ENCODE measurements at places on chromosomes 1 and 21.
A peak's percentile ranks its signal among the peaks of the same experiment; 100 is the strongest.

DNA sequence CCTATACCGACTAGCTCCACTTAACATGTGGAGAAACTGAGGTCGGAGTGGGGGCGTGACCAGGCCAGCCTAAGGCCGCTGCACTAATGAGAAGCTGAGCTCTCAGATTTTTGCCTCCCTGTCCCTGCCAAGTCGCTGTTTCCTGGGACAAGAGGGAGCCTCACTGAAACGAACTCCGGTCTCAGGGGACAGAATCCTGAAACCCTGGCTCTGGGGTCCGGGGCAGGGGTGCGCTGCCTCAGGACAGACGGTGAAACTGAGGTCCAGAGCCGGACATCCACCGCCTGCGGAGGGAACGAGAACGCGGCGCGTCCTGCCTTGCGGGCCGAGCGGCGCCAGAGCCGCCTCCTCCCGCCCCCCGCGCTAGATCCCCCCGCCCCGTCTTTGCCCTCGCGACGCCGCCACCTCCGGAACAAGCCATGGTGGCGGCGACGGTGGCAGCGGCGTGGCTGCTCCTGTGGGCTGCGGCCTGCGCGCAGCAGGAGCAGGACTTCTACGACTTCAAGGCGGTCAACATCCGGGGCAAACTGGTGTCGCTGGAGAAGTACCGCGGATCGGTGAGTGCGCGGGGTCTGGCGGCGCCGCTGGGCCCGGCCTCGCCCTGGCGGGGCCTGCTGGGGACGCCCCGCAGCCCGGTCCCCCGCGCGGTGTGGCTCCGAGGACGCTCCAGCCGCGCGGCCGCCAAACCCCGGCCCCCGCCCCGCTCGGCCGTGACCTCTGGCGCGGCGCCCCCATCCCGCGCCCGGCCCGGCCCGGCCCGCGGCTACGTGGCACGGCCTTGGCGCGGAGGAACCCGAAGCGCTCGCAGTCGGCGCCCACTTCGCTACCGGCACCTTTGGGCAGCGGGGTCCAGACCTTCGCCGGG is at the start of gene GPX7:
GPX7 (plus strand) TSS at position 381 of the 865 bp plus-strand sequence; CDS start at position 420, 39 bp downstream.
- DNase-seq: no peak

- DNase-seq: peak; percentile 56
Measured at GRCh38 chr1:110554871-110555801, 36.2 kb upstream of the KCNA10 start.

GRCh38 chr1:114339379-114339778 is 171.6 kb downstream of the TRIM33 start:
- DNase-seq: no peak

GRCh38 chr1:43366601-43367025 is 1.2 kb downstream of the ELOVL1 start:
- DNase-seq: no peak

GRCh38 chr1:164765992-164766720 is 207.2 kb downstream of the PBX1 start:
- DNase-seq: no peak

- DNase-seq: no peak
Measured at GRCh38 chr1:209580577-209580976, 2.9 kb upstream of the CAMK1G start.

DNA sequence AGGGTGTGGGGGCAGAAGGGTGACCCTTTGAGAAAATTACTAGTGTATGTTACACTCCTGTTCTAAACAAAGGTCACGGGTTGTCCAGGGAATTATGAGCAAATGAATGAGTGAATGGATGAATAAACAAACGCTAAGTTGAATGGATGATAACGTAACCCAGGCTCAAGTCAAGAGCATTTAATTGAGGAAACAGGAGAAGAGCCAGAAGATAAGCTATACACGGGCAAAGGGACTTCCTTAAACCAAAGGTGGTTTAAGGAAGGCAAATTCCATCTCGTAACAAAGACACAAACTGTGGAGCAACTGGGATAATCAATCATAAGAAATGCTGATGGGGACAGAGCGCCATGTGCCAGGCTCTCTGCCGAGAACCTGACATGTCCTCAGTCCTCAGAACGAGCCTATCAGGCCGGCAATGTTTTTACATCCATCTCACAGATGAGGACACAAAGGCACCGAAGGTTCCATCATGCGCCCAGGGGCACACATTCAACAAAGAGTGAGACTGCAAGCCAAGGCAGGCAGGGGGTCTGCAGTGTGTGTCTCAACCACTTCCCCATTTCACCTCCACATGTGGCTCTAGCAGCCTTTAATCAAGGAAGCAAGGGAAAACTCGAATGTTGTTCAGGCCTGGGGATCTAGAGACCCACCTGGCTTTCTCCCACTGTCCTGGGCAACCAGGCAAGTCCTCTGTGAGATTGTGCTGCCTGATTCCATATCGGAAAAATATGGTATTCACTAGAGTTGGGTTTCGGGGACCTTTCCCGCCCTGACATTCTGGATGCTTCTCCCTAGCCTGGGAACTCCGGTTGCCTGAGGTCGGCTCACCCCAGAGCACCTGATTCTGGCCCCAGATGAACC is 126.8 kb upstream of the EDN2 start:
- DNase-seq: no peak

DNA sequence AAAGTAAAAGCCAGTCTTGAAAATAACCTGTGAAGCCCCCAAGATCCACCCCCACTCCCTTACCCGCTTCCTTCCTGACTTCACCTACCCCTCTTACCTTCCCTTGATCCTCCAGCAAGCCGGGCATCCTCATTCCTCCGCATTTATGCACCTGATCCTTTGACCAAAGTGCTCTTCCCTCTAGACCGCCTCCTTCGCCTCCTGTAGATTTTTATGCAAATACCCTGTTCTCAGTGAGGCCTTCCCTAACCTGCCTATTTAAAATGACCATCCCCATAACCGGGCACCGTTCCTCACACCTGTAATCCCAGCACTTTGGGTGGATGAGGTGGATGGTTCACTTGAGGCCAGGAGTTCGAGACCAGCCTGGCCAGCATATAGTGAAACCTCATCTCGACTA is 1.1 kb upstream of the NENF start:
- DNase-seq: no peak

Measured in neuronal stem cell (in vitro differentiated cells).